NCI-H1436 treated with DMSO at 0.1 percent for 48 hours (cell line): ENCODE measurements at places on chromosomes 2 and 18.

GRCh38 chr2:96839293-96839874 is 4.4 kb downstream of the ANKRD23 start:
- no peak for DNase-seq

- no peak for DNase-seq
Measured at GRCh38 chr2:211203986-211204385, 647.6 kb downstream of the CPS1 start.

DNA sequence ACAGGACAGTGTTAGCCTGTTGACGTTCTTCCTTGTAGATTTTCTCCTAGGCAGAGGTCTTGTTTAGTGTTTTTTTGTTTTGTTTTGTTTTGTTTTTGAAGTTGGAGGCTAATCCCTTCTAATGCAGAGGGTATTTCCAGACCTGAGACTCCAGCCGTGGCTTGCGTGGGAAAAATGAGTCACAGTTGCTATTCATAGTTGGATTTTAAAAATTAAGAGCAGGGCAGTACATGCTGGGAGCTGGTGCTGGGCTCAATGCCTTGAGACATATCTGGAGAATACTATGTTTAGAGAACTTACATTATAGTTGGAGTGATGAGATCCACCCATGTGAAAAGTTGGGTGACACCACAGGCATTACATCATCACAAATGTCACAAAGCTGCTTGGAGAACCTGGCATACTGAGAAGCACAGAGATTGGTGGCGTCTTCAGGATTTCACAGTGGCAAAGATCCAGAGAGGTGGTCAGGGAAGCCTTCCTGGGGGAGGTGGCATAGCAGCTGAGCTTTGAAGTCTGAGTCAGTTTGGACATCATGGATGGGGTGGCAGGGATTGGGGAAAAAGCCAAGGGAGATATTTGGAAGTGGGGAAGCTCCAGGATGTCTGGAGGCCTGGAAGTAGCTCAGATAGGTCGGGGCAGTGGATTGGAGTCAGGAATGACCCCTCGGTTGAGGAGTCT is 249.4 kb downstream of the LOXHD1 start:
- DNase-seq: no peak

GRCh38 chr2:175310813-175311504 is 129.4 kb upstream of the ATP5MC3 start:
- no peak for DNase-seq

- no peak for DNase-seq
Measured at GRCh38 chr18:54261894-54262293, 7.4 kb upstream of the POLI start.

GRCh38 chr18:79863161-79864005 is 65.6 kb downstream of the KCNG2 start:
- DNase-seq: no peak

DNA sequence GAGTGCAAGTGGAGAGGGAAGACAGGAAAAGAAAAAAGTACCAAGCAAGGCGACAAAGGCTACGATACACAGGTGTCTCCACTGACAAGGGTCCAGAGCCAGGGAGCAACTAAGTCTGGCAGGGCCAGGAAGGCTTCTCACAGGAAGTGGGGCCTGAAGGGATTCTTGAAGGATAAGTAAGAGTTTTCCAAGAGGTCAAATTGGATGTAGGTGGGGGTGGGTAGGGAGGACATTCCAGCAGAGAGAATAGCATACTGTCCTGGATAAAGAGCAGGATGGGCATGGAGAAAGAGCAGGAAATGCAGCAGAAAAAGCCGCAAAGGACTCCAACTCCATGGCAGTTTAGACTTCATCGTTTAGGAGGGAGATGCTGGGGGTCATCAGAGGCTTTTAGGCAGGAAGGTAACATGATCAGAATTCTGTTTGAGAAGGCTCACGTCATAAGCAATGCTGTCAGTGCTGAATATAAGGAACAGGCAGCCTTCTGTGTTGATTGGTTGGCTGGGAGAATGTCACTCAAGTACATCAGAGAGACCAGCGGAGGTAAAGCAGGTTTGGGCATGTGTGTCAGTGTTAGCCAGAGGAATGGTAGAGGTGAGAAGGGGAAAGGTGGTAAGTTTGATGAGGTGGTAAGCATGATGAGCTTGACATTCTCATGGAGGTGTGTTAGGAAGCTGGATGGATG is 35.1 kb downstream of the ARHGAP25 start:
- DNase-seq: no peak

- no peak for DNase-seq
Measured at GRCh38 chr2:115976916-115977315, 1534.5 kb downstream of the DPP10 start.

DNA sequence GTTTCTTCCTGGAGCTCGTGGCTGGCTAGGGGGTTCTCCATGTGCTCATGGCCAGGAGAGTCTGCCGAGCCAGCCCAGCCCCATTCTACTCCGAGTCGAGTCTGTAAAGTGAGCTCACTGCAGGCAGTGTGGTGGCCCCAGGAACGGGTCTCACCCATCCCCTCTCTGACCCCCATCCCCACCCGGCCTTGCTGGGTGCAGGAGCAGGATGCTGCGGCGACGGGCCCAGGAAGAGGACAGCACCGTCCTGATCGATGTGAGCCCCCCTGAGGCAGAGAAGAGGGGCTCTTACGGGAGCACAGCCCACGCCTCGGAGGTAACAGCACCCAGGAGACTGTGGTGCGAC is 1.4 kb downstream of the ANO7 start:
- no peak for DNase-seq

DNA sequence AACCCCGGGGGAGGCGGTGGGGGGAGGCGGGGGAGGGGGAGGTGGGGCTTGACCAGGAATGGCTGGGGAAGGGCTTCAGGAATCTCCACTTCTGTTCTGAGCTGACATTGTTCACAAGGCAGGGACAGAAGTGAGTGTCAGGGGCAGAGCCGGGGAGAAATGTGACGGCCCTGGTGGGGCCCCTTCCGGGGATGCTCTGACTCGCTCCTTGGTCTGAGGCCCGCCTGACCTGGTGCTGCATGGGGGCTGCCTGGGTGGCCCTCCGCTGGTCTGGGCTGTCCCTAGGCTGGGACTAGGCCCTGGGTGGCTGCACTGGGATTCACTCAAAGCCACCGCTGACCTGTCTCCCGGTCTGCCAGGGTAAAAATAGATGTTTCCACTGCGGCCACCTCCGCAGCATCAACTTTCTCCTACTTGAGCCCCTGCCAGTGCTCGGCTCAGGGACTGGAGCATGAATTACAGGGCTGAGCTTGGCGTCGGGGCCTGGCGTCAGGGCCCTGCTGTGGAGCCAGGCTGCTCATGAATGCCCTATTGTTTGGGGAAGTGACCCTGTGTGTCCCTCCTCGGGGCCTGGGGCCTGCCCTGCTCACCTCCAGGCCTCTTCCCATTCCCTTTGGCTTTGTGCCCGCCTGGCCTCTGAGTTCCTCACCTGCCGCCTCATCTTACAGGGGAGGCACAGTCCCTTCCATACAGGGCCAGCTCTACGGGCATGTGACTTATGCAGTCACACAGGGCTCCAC is 247.5 kb downstream of the DYSF start:
- no peak for DNase-seq

GRCh38 chr2:241764275-241765241 is 12.1 kb upstream of the GAL3ST2 start:
- DNase-seq: no peak

- DNase-seq: no peak
Measured at GRCh38 chr2:14855751-14856150, 223.2 kb downstream of the LRATD1 start.

DNA sequence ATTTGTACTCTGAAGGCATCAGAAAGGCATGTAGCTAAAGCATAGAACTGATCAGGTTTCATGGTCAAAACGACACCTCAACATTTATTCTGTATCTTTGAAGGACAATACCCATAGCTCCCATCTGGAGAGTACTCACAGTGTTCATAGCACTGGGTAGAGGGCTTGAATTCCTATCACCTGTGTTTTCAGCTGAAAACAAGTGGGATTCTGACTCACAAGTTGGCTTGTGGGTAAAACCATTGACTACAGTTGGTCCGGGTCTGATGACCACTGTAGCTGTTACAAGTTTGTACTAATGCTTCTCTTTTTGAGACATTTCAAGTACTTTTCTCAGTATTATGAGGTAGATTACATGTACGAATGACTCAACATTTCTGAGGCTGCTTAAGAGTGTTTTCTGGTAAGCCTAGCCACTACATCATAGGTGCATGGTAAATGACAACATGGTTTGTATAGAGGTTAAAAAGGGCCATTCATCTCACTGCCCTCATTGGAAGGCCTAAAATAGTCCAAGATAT is 68.6 kb upstream of the PELI1 start:
- no peak for DNase-seq

- no peak for DNase-seq
Measured at GRCh38 chr2:168312036-168312822, 64.8 kb upstream of the STK39 start.
